Small intestine (tissue), 16 donors: ENCODE measurements at places on chromosomes 1 and 21.
A peak's percentile ranks its signal among the peaks of the same experiment; 100 is the strongest.

GRCh38 chr1:36084497-36085115 is 712 bp downstream of the TEKT2 start:
- no peak for DNase-seq

DNA sequence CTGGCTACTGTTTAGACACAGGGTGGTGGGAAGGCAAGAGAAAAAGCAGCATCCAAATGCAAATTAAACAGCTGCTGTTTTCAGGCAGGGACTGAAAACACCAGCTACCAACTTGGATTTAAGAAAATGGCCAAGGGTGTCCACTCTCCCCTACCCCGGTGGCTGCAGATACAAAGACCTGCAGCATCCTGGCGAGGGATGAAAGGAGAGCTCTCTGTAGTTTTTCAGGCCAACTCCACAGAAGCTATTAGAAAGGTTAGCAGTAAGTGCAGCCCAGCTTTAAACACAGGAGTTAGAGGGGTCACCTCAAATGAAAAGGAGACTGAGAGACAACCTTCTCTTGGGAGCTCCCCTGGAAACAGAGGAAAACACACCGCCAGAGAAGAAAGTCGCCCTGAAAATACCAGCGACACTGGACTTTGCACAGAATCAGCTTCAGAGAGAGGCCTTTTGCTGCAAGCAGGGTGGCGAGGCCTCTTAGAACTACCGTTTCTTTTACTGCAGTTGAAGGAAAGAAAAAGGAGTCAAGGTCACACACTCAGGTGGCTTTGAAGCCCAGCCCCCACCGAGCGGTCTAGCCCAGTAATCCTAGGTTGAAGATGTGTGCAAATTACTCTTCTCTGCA is 74.4 kb upstream of the TIAM1 start:
- DNase-seq: no peak

GRCh38 chr1:43319288-43319687 is 18.3 kb upstream of the MPL start:
- no peak for DNase-seq

DNA sequence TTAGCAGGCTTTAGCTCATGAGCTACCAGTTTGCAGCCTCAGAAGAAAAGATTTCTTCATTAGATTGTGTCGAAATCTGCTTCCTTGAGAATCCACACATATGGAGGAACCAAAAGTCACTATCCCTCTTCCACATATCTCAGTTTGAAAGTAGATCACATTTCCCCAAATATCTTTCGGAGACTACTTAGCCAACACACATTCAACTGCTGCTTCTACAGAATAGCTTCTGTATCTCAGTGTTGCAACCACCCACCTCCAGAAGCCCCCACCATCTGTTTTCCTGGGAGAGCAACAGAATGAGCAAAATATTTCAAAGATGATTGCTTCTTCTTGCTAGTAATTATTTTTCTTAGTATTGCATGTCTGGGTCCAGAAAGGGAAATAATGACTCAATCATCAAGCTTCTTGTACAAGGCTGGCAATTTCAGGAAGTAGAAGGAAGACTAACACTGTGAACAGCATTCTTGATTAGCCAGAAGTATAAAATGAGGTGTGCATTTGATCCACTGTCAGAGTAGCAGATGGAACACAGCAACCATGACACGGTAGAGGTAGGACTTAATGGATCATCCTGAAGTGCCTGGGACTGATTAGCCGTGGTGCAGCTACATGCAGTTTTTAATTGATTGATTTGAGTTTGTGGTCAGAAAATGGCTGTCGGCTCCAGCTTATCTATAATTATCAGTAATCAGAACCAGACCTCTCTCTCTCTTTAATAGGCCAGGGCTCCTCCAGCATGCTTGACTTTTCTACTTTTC is 24.9 kb downstream of the ZC3H11B start:
- no peak for DNase-seq

DNA sequence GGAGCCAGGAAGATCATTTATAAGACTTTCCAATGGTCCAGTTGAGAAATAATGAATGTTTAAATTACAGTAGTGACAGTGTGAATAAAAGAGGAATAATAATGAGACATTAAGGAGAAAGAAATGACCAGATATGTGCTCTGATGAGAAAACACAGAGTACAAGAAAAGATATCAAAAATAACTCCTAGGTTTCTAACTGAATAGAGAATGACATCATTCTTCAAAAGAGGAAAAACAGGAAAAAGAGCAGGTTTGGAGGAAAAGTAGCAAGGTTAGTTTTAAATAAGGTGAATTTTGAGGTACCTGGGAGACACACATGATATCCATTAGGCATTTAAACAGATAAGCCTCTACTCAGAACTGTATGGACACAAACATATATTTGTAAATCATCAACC is 55.0 kb downstream of the ANKRD13C start:
- no peak for DNase-seq

- DNase-seq: peak; percentile 90
Measured at GRCh38 chr1:63593303-63593885, at the start of gene PGM1. TSS of gene PGM1 (plus strand) at chr1:63593411. CDS start at chr1:63593489, 78 bp downstream.

GRCh38 chr1:67732750-67733151 is 47.8 kb downstream of the GADD45A start:
- DNase-seq: peak; percentile 55

DNA sequence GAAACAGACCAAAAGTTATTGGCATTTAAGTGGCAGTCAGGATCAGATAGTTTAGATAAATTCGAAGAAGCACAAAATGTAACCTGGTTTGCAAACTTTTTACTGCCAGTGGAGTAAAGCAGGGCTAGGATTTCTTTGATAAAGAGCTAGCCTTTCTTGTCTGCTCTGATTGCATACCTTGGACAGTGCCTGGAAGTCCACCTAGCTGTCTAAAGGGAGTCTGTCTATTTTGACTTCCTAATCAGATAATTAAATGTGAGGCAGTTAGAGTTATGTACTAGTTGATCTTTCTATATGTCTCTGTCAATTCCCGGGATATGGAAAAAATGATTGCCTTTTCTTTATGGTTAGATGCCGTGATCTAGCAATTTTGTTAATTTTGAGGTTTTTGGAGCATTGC is 4.1 kb downstream of the GPSM2 start:
- peak; percentile 8 for DNase-seq

DNA sequence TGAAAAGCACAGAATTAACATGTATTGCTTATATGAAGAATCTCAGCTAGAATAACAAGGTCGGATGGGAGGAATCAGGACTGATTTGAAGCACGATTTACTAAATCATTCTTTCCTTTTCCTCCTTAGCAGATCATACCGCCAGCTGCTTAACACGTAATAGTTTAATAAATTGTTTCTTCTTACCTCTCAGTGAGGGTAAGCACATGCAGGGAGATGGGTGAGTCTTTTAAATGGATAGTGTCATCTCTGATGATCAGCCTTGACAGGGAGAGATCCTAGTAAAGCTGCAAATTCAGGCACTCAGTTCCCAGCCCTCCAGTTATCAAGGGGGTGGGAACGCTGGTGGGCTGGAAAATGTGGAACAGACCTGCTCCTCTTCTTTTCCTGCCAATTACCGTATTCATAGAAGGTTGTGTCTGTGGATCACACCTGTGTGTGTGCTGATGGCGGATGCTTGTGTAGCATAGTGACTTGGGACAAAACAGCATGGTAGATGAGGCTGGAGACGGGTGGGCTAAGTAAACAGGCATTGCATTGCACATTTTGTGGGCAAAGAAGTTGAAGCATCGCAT is 30.7 kb downstream of the NTPCR start:
- no peak for DNase-seq

DNA sequence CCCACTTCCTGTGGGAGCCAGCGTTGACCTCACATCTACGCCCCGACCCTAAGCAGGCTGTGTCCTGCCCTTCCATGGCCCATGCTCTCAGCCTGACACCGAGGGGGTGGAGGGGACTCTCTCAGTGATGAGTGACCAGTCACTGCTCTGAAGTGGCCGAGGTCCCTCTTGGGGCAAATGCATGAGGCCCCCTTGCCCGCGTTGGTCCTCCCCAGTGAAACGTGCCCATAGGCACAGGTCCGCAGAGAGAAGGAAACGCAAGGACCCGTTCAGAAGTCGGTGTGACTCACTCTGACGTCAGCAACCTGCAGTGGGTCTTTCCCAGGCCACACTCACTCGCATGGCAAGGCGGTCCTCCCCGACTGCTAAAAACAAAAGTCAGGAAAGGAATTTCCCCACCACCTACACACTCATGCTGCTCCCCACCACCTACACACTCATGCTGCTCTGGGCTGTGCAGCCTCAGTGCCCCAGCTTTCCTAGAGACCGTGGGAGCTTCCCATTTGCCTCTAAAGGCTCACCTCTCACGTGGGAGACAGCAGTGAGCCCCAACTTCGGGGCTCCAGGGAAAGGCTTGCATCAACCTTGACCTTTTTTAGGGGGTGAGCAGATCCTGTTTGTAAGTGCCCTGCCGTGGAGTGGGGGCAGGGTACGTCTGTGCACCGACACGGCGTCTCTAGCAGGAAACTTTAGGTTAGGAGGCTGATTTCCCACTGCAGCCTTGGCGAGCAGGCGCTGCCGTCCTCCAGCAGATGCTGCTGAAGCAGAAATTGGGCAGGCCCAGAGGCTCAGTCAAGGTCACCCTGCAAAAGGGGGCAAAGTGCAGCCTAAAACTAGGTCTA is 11.4 kb downstream of the UBASH3A start:
- DNase-seq: no peak

DNA sequence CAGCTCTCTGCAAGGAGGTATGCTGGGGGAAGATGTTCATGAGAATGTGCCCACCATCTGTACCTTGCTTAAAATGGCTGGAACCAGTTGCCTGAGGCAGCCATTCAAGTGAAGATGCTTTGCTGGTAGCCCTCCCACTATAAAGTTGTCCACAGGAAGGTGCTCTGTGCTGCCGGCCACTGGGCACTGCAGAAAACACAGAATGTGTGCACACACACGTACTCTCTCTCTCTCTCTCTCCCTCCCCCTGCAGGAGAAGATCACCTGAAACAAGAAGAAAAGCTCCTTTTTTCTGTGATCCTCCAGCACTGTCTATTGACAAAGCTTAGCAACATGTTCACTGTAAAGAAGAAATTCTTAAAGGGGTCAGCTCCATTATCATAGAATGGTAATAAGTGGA is 134.8 kb downstream of the PIGK start:
- DNase-seq: no peak

GRCh38 chr1:36321119-36321951 is 2.1 kb downstream of the EVA1B start:
- DNase-seq: peak; percentile 73
